Activated B cell treated with CpG ODN at 0.5 μM for 24 hours (primary cell): ENCODE measurements at places on chromosomes 6 and 20. TPM values are rescaled to one million over a fixed set of nuclear protein-coding genes. Genes with fewer than 3 reads are reported as not detected.

GRCh38 chr6:103862297-103862696 lies 997.4 kb downstream of the HACE1 start:
- DNase-seq, result no peak

GRCh38 chr6:22827760-22828159 lies 258.4 kb downstream of the HDGFL1 start:
- DNase-seq, result no peak

DNA sequence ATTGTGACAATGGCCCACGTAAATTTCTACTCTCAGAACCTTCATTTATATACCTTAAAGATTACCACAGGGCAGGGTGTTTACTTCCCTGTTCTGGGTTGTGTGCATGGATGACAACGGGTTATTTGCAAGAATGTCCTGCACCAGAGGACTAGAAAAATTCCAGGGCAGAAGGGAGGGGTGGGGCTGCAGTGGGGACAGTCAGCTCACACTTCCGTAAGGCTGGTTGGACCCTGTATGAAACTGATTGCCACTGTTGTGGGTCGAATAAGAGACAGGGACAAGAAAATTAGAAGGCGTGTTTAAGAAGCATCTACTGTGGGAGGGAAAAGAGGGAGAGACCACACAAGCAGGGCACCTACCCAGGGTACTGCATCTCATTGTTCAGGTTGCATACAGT lies 96.5 kb downstream of the SNAP25 start:
- DNase-seq, result no peak

DNA sequence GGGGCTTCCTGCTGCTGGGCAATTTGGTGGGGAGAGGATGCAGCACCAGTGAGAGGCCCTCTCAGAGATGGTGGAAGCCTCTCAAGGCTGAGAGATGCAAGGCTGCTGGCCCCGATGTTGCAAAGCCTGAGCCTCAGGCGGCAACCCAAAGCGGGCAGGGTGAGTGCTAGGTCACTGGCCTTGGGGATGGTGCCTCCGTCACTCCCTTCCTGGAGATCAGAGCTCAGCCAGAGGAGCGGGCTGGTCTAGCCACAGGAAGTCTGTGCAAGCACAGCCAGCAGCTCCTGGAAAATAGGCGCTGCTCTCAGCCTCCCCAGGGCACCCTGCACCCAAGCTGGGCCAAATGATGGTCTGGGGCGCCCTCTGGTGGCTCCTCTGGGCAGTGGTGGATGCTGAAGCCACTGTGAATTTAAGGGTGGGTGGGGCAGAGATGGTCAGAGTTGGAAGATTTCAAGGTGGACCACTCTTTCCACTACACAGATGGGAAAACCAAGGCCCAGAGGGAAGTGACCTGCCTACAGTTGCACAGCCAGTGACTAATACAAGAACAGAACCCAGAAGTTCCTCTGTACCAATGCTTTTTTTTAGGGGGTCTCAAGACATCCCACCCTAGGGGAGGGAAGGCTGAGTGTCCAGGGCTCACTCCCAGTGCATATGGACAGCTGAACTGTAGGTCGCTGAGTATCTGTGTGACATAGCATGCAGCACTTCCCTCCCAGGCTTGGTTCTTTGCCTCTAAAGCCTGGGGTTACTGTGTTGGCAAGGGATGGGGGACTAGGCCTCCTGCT lies 20.8 kb downstream of the C20orf203 start:
- DNase-seq, result peak; percentile 79

DNA sequence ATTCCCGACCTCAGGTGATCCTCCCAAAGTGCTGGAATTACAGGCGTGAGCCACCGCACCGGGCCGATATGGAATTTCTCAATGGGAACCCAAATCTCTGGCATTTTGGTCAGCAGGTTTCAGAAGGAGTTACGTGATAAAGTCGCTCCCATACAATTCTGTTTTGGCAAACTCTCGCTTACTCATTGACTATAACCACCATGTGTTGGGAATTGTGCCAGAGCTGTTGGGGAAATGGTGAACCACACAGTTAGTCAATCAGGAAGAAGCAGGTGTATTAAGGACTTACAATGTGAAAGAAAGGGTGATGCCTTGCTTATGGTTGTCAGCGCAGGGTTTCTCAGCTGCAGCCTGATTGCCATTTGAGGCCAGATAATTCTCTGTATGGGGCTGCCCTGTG lies 410.5 kb downstream of the QKI start:
- no peak for DNase-seq

- no peak for DNase-seq
Measured at GRCh38 chr6:56040223-56040622, 164.8 kb upstream of the BMP5 start.

NEURL2 gene
- 1.1 and 2.0 TPM in 2 replicates for total RNA-seq

PROKR2 gene
- not detected in 2 replicates for total RNA-seq
